ENCODE measurements at places on chromosomes 5 and 9.

DNA sequence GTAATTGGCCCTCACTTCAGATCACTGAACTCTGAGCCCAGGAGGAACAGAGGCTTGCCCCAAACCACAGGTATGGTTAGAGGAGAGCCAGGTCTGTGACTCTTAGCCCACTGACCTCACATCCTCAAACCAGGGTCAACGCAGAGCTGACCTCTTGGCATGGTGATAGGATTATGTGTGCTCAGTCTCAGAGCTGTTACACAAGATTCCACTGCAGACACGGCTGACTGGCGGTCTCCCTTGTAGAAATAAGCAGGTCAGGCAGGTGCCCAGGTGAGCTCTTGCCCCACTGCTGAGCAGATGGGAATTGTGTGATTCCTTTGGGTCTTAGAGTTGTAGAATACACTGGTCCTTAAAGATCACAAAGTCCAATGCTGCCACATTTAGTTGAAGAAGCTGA is 66.0 kb upstream of the PITX1 start:
- no peak for DNase-seq

GRCh38 chr9:119934497-119934896 is 565.3 kb upstream of the BRINP1 start:
- DNase-seq = no peak

DNA sequence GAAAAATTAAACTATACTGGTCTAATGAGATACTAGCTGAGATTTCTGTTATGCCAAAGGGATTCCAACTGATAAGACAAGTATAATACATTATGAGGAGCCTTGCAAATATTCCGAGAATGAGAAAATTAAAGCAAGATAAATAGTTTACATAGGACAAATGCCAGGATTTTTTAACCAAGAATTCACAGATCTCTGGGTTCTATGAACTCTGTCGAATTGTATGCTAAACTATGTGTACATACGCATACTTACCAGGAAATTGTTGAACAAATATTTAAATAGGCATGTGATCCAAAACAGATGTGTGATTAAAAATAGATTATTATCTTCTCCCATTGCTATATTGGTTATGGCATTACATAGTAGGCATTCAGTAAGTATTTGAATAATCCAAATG is 616.6 kb downstream of the GABRG2 start:
- DNase-seq = no peak

DNA sequence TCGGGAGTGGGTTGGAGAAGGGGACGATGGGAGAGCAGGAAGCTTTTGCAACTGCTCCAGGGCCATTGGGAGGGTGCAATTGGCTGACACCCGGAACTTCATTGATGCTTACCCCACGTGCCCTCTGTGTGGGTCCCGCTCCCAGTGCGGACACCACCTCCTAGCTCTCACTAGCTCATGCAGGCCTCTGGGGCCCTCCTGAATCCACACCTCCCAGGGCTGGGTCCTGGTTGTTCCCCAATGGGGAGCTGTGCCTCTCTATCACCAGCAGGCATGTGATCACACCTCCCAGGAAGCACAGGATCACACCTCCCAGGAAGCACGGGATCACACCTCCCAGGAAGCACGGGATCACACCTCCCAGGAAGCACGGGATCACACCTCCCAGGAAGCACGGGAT is 32.1 kb upstream of the FCN2 start:
- DNase-seq = no peak

- DNase-seq = no peak
Measured at GRCh38 chr5:149580808-149581191, 498 bp upstream of the ARHGEF37 start.

DNA sequence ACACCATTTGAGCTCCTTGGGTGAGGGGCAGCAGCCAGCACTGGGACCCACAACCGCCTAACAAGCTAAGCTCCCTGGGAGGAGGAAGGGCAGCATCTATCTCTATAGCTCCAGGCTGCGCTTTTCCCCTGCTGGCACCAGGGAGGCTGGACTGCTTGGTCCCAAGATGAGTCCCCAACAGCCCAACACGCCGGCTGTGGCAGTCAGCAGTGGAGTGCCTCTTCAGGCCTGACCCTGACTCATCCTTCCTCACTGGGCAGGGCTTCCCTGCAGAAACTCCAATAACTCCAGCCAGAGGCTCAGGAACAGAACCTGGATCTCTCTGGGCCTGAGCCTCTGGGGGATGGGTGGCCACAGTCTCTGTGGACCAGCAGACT is 113.7 kb upstream of the ADAMTS16 start:
- DNase-seq = no peak

GRCh38 chr5:111453295-111453694 is 59.0 kb downstream of the STARD4 start:
- DNase-seq = no peak
